ENCODE measurements at places on chromosomes 11 and 22.

DNA sequence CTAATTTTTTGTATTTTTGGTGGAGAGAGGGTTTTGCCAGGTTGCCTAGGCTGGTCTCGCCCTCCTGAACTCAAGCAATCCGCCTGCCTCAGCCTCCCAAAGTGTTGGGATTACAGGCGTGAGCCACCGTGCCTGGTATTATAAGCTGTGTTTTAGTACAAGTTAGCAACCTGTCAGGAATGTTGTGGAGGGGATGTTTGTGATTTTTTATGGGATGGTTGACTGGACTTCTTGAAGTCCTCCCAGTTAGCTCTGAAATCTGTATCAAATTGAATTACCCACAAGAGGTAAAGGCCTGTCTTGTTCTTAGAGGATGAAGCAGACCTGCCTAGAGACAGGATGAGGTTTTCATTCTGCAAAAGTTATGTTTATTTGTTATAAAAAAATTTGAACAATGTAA, 34.1 kb upstream of the IL18BP start:
- DNase-seq = no peak

DNA sequence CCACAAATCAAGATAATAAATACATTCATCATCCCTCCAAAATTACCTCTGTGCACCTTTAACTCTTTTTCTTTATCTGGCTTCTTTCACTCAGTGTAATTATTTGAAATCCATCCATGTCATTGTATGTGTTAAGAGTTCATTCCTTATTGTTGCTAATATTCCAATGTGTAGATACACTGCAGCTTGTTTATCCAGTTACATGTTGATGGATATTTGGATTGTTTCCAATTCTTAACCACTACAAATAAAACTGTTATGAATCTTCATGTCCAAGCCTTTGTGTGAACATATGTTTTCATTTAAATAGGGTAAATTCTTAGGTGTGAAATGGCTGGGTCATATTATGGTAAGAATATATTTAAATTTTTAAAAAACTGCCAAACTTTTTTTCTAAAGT, 323.3 kb upstream of the NCAM1 start:
- DNase-seq = no peak

- DNase-seq = no peak
These were observed 257.8 kb downstream of the JRKL start for GRCh38 chr11:96647621-96648020.

DNA sequence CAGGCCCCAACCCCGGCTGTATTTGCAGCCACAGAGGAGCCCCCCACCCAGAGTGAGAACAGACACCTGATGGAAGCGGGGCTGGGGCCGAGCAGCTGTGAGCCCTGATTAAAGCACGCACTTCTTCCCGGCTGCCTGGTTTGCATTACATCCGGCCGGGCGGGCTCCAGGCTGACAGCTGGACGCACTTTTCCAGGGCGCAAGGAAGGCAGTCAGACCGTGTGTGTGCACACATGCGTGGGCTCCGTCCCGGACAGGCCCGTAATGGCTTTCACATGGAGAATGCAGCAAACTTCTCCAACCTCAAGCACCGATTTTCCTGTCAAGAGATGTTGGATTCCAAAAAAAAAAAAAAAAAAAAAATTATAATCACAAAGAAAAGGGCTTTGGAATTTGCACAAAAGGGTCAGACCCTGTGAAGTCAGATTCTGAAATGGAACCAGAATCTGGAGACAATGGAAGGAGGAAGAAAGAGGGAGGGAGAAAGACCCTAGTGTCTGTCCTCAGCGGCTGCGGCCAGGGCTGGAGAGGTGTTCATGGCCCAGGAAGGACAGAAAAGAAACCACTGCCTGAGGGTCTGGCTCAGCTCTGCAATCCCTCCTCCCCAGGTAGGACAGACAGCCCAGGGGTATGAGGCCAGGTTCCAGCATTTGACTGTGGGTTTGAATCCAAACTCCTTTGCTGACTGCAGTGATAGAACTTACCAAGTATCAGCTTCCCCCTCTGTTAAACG, 365.5 kb downstream of the MN1 start:
- DNase-seq = peak; percentile 64

DNA sequence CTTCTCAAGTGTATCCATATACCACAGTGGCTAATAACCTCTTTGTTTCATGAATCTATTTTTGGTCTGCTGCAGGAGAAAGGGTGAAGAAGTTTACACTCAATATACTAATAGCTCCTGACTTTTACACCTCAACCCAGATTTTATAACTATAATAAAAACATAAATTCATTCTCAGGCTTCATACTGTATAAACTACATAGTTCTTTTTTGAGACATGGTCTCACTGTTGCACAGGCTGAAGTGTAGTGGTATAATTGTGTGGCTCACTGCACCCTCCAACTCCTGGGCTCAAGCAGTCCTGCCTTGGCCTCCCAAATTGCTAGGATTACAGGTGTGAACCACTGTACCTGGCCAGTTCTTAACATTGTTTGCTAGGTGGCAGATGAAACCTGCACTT, 17.8 kb upstream of the CCDC179 start:
- DNase-seq = no peak

- peak; percentile 1 for DNase-seq
These were observed at the start of gene IRAG1 for GRCh38 chr11:10693509-10694081. Gene IRAG1 (minus strand): TSS chr11:10693755. CDS start chr11:10693602, 153 bp downstream.

DNA sequence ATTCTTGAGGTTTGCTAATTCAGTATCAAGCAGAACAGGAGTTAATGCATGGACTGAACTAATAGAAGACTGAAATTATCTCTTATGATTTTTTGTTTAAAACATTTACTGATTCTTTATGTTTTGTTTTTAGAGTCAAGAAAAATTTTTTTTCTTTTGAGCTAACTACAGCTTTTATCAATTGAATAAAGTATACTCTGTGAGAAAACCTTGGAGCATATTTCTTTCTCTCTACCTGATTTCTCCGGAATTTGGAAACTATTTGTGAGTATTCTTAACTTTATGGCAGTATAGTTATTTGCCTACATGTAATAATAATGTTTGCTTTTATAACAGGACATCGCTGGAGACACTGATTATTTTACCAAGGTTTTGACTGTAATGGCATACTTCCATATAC, 18.1 kb upstream of the CRTAM start:
- DNase-seq = no peak

- no peak for DNase-seq
These were observed 8.3 kb downstream of the DTX4 start for GRCh38 chr11:59180168-59180776.

- DNase-seq = no peak
These were observed 393.9 kb downstream of the GUCY1A2 start for GRCh38 chr11:106624377-106624776.

GRCh38 chr22:48579043-48579927, 1248.4 kb downstream of the BRD1 start:
- no peak for DNase-seq

GRCh38 chr22:39216143-39216490, 28.7 kb downstream of the PDGFB start:
- no peak for DNase-seq

GRCh38 chr22:20833225-20833665, 25.4 kb downstream of the PI4KA start:
- no peak for DNase-seq

- no peak for DNase-seq
These were observed 228.1 kb downstream of the TENM4 start for GRCh38 chr11:79212741-79213190.

DNA sequence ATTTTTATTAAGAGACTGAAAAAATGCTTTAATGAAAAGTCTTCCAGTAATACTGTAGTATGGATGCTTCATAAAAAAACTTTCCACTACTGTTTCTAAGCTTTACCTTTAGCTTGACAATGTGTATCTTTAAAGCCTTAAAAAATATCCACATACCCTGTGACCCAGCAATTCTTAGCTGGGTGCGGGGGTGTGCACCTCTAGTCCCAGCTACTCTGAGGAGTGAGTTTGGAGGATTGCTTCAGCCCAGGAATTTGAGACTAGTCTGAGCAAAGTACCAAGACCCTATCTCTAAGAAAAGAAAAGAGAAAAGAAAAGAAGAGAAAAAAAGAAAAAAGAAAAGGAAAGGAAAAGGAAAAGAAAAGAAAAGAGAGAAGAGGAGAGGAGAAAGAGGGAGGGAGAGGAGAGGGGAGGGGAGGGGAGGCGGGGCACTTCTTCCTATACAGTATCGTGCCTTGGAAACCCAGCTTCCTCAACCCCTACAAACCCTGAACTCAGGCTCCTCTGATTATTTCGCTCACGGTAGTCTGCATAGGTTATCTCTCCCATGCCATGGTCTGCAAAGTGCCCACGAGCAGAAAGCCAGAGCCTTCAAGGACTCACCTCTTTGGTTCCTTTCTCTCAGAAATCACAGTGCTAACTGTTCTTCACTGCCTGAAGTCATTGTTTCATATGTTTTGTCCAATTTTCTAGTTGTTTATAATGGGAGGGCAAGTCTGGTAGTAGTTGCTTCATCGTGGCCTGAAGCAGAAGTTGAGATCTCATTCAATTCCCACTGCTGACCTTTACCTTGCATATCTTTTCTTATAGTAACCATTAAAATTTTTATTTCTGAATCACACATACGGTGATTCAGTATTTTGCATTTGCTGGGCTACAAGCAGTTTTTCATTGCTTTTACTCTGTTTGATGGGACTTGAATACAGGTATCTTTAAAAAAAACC, 82.2 kb downstream of the FAM83F start:
- no peak for DNase-seq

DNA sequence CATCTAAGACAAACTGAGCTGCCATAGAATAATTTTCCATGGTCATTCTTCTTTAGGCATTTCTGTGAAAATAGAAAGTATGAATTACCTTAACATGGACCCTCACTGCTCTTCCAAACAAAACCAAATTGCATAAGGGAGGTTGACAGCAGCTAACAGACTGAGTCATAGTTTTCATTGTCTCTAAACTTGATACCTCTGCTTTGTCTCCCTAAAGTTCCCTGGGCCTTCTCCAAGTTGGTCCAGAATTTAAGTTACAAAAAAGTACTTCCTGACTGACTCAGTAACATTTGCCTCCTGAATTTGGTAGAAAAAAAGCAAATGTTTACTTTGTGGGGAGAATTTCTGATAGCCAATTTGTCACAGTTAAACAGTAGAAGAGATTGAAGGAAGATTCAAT, 3.0 kb downstream of the OR8D1 start:
- DNase-seq = no peak

- peak; percentile 82 for DNase-seq
These were observed 351.4 kb downstream of the ETS1 start for GRCh38 chr11:128235958-128236357.

- DNase-seq = no peak
These were observed 291.8 kb downstream of the MIAT start for GRCh38 chr22:26949193-26949592.

DNA sequence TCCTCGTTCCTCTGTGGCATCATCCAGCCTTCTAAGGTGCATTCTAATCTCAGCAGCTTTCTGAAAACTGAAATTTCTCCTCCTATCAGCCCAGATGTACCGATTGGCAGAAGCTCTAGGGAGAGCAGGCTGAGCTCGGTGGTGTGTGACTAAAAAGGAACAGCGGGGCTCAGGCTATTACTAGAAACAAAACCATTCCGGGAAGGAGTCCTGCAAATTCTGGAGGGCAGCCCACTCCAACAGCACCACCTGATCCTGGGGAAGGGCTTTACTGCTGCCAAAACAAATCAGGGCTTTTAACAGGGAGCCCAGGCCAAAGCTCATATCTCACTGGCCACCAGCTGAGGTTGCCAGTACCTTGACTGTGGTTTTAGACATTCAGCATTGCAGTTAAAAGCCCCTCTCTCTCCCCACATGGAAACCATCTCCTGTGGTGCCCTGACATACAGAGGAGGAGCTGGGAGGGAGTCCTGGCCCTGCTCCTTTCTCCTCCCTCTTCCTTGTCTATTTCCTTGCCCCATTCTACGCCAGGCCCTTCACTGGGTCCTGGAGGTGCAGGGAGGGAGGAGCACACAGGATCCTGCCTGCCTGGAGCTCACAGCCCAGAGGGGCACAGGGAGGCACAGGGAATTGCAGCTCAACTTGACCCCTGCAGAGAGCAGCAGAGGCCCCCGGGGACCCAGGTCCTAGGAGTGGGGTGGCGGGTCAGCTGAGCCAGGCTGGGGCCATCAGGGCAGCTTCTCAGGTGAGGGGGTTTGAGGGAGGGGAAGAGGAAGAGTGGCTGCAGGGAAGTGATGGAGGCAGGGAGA, 889 bp downstream of the PLAAT4 start:
- DNase-seq = no peak

- DNase-seq = no peak
These were observed at the start of gene RANBP1 for GRCh38 chr22:20115691-20116375. Gene RANBP1 (plus strand): TSS chr22:20116104. CDS start chr22:20116185, 81 bp downstream.
